ENCODE measurements at places on chromosomes 16 and 17.
A peak's percentile ranks its signal among the peaks of the same experiment; 100 is the strongest.

GRCh38 chr16:1775846-1776671 is 3.1 kb upstream of the MRPS34 start:
- DNase-seq = no peak

DNA sequence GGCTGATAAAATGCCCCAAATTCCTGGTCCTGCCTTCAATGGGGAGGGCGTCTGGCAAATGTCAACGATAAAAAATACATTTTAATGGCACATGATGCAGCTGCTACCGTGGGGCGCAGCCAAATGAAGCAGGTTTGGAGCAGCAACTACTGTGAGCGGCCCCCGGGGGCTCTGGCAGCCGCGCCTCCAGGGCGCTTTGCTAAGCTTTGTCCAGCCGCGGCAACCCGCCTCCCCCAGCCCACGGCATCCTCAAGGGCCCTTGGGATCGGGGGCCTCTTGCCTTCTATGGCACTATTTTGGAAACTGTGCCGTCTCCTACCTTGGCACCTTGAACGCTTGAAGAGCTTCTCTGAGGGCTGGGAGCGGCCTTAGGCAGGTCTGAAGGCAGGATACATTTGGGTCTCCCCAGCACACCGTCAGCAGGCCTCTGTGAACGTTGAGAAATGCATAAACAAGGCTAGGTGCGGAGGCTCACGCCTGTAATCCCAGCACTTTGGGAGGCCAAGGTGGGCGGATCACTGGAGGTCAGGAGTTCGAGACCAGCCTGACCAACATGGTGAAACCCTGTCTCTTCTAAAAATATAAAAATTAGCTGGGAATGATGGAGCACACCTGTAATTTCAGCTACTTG is 25.1 kb downstream of the TBX4 start:
- no peak for DNase-seq

GRCh38 chr16:3610698-3611145 is 684 bp downstream of the SLX4 start:
- no peak for DNase-seq

- DNase-seq = no peak
These were observed 62.1 kb downstream of the CDYL2 start for GRCh38 chr16:80742331-80742730.

DNA sequence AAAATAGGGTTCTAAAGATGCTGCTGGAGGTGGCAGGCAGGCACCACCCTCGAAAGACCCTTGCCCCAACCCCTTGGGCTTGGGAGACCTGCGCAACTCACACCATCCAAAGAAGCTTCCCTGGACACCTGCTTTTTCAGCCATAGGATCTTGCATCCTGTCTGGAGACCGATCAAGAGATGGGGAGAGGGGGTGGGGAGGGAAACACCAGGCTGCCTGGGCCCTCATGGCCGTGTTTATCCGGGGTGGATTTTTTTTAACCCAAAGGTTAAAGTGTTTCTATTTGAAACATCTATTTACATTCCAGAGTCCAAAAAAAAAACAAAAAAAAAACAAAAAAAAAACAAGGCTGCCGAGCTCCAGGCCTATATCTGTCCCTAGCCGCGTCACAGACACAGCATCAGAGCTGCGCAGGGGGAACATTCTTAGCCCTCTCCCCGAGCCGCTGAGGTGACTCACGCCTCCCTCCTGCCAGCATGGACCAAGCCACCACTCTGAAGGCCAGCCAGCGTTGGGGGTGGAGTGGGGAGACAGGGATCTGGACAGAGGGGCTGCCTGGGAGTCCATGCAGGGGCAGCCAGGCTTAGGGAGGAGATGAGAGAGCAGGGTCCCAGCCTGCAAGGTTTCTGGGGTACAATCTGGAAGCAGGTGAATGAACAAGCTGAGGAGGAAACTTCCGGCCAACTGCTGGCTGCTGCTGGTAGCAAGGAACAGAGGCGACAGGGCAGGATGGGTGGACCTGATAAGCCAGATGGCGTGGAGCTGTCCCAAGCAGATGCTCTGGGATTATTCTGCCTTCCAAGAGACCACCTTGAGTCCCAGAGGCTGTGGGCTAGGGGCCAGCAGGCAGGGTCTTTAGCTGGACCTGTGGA is 14.8 kb downstream of the HDAC5 start:
- DNase-seq = no peak

DNA sequence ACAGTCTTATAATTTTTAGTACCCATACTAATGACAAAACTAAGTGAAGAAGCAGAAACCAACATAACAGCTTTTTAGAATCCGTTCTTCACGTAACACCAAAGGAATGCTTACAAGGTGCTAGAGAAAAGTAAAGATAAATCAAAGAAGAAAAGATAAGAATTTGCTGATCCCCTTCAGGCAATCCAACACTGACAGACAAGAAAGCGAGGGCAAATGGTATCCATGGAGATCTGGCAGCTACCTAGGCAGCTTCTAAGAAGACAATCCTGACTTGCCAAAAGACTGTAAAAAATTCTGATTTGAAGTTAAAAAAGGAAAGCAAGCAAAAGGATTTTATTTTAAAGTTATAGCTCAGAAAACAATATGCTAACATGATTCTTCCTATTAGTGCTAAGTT is 14.6 kb downstream of the BBS2 start:
- DNase-seq = no peak

GRCh38 chr16:10616756-10617640 is 36.6 kb upstream of the EMP2 start:
- no peak for DNase-seq

DNA sequence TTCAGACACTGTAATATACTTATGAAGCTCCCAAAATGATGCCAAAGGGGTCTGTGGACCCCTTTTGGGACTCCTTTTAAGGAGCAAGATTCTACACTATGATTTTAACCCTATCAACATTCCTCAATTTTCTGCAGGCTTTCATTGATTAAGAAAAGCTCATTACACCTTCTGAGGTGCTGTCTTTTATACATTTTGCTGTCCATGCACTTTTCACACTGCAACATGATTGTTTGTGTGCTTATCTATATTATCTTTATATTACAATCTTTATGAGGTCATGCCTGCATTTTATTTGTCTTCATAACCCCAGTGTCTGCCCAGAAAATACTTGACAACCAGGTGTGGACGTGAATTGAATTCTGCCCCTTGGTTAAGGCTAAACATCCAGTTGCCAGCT is 482.6 kb upstream of the ZFHX3 start:
- DNase-seq = no peak

- peak; percentile 32 for DNase-seq
These were observed 49.8 kb upstream of the BAHCC1 start for GRCh38 chr17:81345228-81346089.

DNA sequence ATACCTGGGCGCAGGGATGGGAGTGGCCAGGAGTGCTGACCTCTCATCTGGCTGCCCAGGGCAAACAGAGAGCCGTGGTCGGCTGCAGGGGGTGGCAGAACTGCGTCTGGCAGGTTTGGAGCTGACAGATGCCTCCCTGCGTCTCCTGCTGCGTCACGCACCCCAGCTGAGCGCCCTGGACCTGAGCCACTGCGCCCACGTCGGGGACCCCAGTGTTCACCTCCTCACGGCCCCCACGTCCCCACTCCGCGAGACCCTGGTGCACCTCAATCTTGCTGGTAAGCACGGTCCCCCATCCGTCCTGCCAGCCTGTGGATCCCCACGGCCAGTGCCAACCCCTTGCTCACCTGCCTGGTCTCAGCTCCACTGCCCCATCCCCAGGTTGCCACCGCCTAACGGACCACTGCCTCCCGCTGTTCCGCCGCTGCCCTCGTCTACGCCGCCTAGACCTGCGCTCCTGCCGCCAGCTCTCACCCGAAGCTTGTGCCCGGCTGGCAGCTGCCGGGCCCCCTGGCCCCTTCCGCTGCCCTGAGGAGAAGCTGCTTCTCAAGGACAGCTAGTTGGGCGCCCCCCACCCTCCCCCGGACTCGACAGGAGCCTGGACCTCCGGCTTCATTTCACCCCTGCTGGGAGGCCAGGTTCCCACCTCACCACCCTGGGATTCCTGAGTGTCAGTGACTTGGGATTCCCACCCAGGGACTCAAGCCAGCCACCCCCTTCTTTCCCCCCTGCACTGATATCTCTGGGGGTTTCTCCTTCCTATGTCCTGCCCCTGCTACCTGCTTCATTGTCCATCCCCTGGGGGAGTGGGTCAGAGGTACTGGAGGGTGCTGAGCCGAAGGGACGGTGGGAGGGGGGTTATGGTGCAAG is 2.0 kb upstream of the ORAI3 start:
- DNase-seq = no peak

DNA sequence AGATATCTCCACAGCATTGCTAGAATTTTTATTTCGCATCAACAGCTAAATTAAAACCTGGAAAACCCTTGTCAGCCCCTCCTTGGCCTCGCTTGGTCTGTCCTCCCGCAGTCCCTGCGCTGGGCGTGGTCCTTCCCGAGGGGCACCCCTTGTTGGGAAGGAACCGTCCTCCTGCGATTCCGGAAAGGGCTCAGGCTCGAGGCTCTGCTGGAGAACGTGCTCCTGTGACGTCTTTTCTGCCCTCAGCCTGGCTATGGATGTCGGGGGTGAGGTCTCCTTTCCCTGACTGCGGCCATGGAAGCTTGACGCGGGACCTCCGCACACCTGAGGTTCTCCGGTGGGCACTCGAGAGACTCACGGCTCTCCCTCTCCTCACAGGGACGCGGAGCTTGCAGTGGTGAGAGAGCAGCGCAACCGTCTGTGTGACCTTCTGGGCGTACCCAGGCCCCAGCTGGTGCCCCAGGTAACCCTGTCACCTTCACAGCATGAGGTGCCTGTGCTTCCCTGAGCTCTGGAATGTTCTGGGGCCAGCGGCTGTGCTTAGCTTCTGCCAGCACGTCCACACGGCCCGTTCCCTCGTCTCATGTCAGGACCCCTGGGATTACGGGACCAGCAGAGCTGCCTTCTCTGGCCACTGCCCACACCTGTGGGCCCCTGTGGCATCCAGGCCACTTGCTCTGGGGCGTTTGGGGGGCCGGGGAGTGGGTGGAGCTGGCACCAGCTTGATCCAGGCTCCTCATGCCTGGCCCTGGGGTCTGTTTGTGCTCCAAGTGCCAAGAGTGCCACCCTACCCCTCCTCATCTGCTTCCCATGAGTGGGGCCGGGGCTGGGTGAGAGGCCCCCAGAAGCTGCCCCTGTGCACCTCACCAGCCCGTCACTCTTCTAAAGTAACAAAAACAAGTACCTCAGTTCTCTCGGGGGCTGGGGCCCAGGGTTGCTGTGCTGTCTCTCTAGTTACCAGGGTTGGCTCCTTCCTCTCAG is 101.5 kb upstream of the ZNF750 start:
- no peak for DNase-seq

DNA sequence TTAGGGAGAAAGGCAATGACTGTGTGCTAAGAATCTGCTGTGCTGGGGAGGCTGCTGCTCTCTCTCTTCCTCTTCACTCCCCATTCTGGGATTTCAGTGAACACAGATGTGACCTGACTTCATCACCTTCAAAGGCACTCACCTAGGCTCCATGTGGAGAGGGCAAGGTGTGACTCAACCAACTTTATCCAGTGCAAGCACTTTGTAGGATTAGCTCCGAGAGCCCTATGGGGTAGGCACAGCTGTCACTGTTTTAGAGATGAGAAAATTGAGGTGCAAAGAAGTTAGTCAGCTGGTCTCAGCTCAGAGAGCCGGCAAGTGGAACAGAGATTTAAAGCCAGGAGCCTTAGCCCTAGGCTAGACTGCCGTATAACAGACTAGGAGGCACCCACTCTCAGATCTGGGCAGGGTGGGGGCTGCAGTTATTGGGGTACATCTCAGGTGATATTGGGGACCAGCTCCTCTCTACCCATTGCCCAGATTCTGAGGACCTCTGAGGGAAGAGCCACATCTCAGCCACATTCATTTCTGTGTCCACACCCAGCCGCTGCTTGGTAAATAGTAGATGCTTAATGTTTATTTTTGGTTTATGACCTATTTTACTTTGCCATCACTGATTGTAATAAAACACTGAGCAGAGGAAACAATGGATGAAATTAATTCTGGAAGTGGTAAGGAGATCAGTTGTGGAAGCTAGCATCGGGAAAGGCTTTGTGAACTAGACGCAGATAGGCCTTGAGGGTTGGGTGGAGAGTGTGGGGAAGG is 138.8 kb downstream of the CCDC182 start:
- DNase-seq = no peak

GRCh38 chr16:62135911-62136310 is 99.7 kb upstream of the CDH8 start:
- no peak for DNase-seq

DNA sequence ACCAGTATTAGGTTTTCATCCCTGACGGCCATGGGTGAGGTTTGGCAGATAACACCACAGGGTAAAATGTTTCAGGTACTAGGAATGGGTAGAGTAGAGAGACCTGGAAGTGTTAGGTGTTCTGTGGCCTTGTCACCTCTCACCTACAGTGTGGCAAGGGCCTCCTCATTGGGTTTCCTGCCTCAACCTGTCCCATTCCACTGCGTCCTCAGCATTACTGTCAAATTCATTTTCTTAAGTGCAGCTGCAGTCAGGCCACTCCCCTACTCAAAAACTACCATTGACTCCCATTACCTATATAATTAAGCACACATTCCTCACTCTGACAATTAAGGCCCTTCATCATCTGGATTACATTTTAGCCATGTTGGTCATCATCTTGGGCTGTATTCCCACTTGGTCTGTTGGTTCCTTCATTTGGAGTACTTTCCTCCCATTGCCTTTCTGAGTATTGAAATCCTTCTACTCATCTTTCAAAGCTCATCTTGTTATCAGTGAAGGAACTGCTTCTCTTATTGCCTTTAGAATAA is 64.5 kb downstream of the NUP88 start:
- DNase-seq = no peak
